ENCODE measurements at places on chromosomes 2 and 18. TPM values are rescaled to one million over a fixed set of nuclear protein-coding genes. Genes with fewer than 3 reads are reported as not detected.

- DNase-seq: no peak
Observed at GRCh38 chr2:67904566-67904965, 158.2 kb downstream of the C1D start.

DNA sequence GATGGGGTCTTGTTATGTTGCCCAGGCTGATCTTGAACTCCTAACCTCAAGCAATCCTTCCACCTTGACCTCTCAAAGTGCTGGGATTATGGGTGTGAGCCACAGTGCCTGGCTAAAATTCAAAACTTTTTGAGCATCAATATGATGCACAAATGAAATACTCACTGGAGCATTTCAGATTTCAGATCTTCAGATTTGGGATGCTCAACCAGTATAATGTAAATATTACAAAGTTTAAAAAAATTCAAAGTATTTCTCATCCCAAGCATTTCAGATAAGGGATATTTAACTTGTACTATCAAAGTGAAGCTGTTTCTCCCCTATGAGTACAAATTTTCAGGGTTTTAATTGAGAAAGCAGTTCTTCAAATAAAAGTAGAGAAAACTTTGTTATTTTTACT lies 164.1 kb upstream of the CCDC68 start:
- DNase-seq: no peak

GRCh38 chr2:177604271-177605065 lies 211.9 kb downstream of the AGPS start:
- DNase-seq: no peak

- no peak for DNase-seq
Observed at GRCh38 chr2:159073256-159073655, 104.8 kb downstream of the TANC1 start.

DNA sequence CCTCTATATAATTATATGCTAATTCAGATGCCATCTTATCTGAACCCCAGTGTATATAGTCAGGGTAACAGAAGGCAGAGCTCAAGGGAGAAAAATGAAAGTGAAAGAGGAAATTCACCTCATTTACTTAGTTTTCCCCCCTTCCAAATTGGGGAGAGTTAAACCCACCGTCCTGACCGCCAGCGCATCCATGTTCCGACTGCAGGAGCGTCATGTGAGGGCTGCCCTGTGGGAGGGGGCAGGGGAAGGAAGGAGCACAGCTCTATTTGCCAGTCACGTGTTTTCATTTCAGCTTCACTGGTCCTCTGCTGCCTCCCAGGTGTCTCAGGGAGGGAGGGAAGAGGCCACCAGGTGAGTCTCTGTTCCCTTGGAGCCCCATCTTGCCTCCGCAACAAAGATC lies 13.2 kb downstream of the CNNM4 start:
- no peak for DNase-seq

PLEK gene
- total RNA-seq: 4.8 TPM

- no peak for DNase-seq
Observed at GRCh38 chr2:106191511-106192016, 2.5 kb downstream of the UXS1 start.

DNA sequence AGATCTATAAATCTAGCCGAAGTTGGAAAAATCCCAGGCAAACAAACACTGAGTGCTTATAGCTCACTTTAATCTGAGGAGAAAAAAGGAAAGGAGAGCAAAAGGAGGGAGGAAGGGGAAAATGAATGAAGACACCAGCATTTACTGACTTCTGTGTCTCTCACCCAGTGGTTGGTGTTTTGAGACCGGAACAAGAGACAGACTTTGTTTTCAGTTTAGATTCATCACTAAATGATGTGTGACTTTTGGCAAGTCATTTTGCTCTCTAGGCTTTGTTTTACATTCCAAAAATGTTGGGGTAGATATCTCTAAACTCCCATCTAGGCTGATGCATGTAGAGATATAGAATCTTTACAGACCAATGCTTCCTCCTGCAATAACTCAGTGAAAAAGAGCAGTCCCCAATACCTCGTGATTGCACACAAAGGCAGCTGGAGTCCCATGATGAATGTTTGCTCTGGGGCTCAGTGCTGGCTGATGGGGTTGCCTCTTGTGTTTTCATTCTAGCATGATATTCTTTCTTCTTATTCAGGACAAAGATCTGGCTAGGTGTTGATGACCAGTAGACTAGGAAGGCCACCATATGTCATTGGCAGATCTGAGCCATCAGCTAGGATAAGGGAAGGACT lies 51.4 kb downstream of the TRIB2 start:
- no peak for DNase-seq

- DNase-seq: peak; percentile 45
Observed at GRCh38 chr18:76056471-76057110, 438.5 kb downstream of the ZNF516 start.

DNA sequence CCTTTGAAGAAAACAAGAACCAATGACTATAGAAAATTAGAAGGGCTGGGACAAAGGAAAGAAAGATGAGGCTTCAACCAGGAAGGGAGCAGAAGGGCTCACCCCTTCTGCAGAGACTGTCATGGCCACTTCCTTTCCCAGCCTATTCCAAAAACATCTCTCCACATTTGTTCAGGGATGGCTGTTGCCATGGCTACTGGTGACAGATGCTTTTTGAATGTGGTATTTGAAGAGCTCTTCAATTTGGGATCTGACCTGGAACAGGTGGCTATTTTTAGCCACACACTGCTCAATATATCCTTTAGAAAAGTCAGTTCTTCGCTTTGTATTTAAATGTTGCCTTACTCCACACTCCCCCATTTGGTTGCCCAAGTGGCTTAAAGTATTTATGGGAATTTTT lies 64.1 kb upstream of the LCLAT1 start:
- DNase-seq: no peak

C2orf80 gene
- not detected for total RNA-seq

DNA sequence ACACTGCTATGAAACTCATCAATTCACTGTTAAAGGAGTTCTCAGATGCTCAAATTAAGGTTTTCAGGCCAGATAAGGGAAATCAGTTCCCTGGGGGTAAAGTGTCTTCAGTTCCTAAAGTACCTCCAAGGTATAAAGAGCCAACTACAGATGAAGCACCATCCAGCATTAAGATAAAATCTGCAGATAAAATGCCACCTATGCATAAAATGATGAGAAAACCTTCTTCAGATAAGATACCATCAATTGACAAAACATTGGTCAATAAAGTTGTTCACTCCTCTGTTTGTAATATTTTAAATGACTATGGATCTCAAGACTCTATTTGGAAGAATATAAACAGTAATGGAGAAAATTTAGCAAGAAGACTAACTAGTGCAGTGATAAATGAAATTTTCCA lies 68.2 kb downstream of the FSIP2 start:
- DNase-seq: no peak

SRD5A2 gene
- not detected for total RNA-seq

DNA sequence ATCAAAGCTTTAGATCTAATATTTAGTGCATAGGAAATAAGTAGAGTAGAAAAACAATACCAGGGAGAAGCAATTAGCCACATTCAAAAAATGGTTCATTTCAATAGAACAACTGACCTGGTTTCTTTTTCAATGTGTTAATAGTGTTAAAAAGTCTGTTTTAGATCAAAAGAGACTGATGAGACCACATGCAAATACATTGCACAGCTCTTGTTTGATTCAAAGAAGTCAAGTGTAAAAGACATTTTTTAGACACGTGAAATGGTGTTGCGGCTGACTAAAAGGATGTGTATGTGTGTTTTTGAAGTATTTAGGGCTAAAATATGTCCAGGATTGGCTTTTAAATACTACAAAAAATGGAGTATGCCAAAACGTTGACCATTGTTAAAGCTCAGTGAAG lies 1.2 kb upstream of the AOX1 start:
- no peak for DNase-seq

ALPI gene
- total RNA-seq: not detected

- no peak for DNase-seq
Observed at GRCh38 chr18:44876755-44877154, 196.1 kb downstream of the SETBP1 start.

DNA sequence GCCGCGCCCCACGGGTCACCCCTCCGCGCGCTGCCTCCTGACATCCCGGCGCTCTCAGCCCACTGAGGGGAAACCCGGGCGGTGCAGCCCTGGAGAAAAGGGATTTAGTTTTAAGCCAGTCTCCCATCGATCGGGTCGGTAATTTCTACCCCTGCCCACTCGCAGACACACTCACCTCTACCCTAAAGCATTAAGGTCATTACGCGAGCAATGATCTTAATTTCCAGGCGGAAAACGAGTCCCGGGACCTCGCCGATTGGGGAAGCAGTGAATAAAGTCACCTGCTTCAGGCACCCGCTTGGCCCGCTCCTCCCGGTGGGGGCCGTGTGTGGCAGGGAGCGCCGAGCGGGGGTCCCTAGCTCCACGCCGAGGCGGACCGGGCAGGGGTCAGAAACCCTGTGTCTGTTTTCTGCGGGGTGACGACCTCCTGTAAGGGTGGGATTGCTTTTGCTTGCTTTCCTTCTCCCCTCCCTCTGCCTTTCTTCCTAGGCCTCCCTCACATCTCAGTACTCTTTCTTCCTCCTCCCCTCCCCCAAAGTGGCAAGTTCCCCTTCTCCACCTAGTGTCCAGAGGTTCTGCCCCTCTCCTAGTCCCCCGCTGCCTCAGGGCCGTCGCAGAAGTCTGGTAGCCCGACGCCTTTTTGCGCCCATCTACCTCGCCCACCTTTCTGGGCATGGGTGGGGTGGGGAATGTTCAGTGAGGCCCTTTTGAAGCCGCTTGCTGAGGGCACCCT lies 142.6 kb downstream of the MEIS1 start:
- no peak for DNase-seq

- DNase-seq: no peak
Observed at GRCh38 chr2:223052548-223053483, 826 bp downstream of the KCNE4 start.

DNA sequence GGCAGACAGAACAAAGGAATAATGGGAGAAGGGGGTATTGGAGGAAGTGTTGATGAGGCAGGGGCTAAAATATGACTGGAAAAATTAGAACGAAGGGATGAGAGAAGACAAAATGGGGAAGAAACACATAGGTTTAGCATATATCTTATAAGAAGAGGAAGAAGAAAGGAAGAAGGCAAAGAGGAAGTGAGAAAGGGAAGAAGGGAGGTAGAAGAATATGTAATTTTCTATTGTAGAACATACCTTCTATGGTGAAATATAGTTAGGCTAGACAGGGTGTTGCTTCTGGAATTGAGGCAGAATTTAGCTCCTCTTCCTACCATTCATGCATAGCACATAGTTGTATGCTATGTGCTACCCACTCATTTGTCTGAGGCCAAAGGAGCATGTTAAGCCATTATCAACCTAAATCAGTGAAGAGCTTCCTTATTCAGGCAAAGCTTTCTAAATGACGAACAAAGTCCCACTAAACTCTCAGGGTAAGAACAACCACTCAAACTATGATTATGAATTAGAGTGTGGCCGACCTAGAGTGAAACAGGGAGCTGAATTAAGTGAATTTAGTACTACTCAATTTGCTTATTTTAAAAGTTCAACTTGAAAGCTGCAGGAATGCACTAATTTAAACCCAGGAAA lies 180.9 kb upstream of the GALNT5 start:
- no peak for DNase-seq

GRCh38 chr2:241675885-241676284 lies 10.7 kb downstream of the DTYMK start:
- DNase-seq: no peak

- no peak for DNase-seq
Observed at GRCh38 chr2:15708865-15709820, 117.5 kb downstream of the DDX1 start.

- DNase-seq: no peak
Observed at GRCh38 chr18:12686100-12686499, 16.4 kb downstream of the CEP76 start.

DNA sequence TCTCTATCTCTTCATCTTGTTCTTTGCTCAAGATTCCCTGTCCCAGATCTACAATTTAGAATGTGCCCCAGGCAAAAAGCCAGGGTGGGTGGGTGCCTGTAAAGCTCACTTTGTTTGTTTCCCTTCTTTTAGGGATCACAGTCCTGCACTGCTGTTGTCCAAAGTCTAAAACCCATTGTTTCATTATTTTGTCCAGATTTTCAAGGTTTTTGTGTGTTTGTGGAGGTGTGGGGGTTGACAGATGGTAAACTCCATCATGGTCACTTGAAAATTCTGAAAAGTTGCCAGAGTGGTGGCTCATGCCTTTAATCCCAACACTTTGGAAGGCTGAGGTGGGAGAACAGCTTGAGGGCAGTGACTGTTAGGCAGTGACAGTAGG lies 41.5 kb downstream of the YES1 start:
- DNase-seq: no peak

GRCh38 chr2:2757764-2758163 lies 426.7 kb upstream of the MYT1L start:
- DNase-seq: no peak

DNA sequence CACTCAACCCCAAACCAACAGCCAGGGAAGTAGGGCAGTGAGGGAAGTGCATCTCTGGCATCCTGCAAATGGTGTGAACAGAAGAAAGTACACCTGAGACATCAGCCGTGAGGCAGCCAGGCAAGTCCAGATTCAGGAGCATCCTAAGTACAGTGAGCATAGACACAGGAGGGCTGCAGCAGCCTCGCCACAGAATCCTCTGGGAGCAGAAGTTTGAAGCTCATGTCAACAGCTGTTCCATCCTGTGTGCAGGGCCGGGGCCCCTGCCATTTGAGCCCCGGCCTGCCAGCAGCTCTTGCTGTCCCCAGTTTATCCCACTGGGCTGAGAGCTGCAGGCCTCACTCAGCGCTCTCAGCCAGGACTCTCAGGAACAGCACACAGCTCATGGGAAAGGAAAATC lies 14.5 kb downstream of the LOXHD1 start:
- DNase-seq: no peak

PGAP1 gene
- total RNA-seq: 6.8 TPM

DNA sequence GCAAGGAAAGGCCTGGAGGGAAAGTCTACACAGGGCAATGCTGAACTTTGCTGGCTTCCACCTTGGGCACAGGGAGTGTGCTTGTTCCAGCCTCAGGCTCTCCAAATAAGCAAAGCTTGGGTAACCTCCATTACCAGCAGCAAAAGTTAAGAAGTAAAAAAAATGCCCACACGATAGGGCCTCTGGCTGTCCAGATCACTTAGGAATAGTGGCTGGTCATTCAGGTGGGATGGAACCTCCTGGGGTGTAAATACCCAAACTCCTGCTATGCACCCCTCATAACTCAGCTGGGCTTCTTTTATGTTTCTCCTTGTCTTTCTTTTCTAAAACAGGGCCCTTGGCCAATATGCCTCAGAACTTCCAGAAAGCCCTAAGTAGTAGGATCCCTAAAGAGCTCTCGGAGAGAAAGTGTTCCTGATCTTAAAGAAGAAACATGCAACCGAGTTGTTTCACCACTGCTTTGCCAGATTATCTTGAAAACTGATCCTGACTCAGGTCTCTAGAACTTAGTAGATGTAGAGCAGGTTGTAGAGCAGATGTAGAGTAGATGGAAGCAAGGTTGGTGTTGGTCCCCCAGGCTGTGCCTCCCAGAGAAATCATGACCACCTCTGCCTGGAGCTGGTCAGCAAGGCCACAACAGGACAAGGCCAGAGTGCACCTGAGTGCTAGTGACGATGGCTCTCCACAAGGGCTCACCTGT lies 2.0 kb upstream of the OSR1 start:
- no peak for DNase-seq

GRCh38 chr2:85994421-85994777 lies 105.6 kb upstream of the ST3GAL5 start:
- DNase-seq: no peak

Measured in left ventricle myocardium inferior (tissue), 1 donor.